ENCODE measurements at places on chromosomes 4 and X.

- peak; percentile 44 for DNase-seq
Observed at GRCh38 chr4:121726642-121727268, 30.0 kb upstream of the ANXA5 start.

- DNase-seq, result no peak
Observed at GRCh38 chr4:188934320-188934962, 795.2 kb downstream of the TRIML1 start.

DNA sequence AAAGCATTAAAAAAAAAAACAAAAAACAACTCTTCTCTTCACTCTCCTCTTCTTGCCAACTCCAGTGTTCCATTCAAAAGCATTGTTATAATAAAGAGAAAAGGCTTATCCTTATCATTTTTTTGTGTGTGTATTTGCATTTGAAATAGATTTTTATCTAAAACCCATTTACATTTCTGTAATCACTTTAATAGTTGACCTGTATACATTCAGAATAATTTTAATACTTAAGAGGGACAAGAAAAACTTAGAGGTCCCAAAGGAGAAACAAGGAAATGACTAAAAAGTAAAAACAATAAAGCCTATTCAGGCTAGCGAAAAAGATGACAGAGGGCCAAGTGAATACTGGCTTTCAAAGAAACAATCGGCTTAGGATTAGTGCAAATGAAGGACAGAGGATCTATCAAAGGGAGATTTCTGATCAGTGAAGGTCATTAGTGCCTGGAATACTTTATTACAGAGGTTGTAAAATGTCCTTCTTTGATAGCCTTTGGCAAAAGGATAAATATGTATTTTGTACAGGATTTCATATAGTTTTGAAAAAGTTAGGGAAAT is 808.3 kb downstream of the RPA4 start:
- DNase-seq, result no peak

DNA sequence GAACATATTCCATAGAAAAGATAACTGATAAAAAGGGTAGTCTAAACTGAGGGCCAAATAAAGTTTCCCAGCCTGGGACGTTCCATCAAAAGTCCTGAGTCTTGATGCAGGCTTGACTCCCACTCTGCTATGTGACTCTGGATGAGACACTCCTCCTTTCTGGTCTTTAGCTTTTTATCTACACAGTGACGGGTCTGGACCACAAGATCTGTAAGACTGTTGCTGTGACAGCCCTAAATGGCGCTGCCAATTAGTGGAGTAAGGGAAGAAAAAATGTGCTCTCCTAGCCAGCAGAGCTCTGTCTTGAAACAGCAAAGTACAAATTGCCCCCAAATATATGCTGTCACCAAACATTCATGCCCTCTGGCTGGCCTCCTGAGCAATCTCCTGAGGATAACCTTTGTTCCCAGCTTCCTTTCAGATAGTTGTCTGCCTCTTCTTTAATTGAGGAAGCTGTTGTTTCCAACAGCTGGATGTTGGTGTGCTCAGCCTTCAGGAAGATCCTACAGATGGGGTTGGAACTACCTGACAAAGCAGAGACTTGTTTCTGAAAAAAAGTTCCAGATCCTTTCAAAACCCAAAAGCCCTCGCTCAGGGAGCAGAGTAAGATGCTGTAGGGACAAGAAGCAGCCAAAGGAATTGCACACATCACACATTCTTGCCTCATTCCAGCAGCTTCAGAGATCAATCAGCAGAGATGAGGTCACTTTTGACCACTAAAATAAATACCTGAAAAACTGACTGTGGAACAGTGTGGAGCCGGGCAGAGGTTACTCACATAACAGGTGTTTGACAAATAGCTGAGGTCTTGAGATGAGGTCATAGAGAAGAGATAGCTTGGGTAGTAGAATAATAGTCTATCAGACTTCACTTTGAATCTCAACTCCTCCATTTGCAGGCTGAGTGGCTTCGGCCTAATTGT is 383.4 kb upstream of the FGF13 start:
- no peak for DNase-seq

- DNase-seq, result peak; percentile 63
Observed at GRCh38 chr4:87465739-87466366, 43.5 kb downstream of the NUDT9 start.

DNA sequence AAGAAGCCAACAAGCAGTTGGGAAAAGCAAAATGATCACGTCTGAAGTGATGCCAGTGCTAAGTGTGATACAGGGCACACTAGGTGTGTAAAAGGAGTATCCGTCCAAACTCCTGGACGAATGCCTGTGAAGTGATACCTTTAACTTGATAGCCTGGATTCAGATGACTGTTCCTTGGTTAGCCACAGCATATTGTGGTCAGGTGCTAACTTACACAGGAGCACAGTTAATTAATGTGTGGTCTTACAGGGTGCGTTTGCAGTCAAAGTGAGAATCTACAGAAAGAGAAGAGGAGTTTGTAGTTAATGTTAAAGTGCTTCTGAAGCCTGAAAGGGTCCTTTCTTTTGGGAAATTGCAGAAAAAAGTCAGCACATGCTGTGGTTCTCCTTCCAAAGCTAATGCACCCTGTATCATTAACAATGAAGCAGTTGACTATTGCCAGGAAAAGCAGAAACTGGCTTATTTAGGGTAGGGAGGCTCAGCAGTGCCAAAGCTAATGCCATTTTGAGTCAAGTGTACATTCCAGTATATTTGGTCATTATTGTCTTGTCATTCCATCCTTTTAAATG is 61.1 kb downstream of the DCLK2 start:
- no peak for DNase-seq

- no peak for DNase-seq
Observed at GRCh38 chr4:15213302-15213970, 211.2 kb downstream of the CPEB2 start.

GRCh38 chrX:72641611-72642010 is 69.0 kb upstream of the HDAC8 start:
- no peak for DNase-seq

GRCh38 chr4:143961075-143961474 is 55.7 kb upstream of the GYPE start:
- no peak for DNase-seq

DNA sequence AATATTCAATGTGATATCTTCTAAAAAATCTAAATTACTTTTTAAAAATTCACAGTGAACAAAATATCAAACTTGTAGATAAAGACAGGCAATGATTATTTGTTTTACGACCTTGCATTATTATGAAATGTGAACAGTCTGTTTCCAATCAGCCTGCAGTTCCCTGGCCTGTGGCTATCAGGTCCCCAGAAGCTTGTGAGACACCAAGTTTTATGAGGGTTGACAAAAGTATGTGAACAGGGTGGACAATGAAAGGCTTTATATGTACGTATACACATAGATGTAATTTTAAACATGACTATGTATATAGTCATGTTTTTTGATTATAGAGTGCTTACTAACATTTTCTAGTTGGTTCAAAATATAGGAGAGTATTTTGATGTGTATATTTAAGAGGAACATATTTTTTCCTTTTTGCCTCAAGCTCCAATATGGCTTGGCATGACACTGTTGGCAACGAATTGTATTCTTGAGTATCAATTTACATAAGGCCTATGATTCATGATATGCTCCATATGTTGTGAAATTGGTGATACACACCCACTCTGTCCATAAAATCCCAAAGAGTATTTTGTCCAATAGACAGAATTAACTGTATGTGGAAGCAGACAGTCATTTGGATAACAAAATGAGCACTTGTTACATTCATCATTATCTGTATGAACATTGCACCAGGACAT is 55.7 kb downstream of the BTC start:
- DNase-seq, result no peak

- no peak for DNase-seq
Observed at GRCh38 chr4:105805501-105806120, 89.7 kb upstream of the NPNT start.

DNA sequence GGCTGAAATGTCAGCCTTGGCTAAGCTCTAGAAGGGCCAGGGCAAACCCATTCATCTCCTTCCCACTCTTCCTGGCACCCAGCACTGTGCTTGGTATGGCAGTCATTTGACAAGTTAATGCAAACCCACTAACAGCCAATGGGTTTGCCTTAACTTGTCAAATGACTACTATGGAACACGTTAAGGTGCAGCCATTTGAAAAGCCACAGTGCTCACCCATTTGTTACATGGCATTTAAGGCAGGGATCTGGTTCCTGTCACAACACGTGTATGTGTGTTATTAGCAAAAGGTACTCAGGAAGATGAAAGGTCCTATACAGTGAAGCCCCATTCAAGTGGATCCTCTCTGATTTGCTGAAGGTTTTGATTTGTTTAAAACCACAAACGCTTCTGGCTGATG is 7.2 kb downstream of the CRMP1 start:
- no peak for DNase-seq

DNA sequence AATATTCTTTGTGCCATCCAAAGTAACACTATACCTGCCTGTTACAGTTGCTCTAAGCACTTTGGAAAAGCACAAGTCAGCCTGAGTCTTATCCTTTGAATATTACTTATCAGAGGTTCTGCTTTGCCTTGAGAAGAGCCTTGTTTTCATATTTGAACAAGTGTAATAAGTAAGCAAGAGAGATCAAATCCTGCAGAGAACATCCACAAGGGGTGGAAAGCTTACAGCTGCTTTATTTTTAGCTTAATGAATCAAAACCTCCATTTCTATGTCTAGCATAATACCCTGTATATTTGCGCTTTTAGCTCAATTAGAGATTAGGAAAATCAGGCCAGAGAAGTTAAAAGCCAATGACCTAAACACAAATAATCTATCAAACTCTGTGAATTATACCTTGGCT is 139.8 kb downstream of the CDS1 start:
- DNase-seq, result no peak

- no peak for DNase-seq
Observed at GRCh38 chrX:40449956-40450706, 130.6 kb upstream of the ATP6AP2 start.

DNA sequence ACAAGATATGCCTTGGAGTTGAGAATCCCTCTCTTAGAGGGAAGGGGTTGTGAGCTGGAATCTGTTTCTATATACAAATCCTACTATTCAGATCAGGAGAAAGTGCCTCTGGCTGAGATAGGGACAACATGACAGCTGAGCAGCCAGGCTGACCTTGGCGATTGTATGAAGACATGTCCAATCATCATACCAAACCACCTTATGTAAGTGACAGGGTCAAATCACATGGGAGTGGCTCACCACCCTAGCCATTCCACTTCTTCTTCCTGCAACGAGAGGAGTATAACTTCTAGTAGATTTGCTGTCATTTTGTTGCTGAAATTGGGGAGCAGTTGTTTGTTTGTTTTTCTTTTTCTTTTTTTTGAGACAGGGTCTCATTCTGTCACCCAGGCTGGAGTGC is 48.3 kb upstream of the TMEM150C start:
- no peak for DNase-seq

GRCh38 chrX:43564953-43565352 is 91.1 kb upstream of the MAOA start:
- no peak for DNase-seq

GRCh38 chr4:19722404-19722803 is 529.3 kb upstream of the SLIT2 start:
- no peak for DNase-seq

- DNase-seq, result no peak
Observed at GRCh38 chr4:815464-816146, 10.3 kb downstream of the CPLX1 start.

- DNase-seq, result peak; percentile 23
Observed at GRCh38 chr4:166165829-166166420, 292.9 kb downstream of the TLL1 start.

- DNase-seq, result no peak
Observed at GRCh38 chr4:77220828-77221613, 64.0 kb downstream of the CCNG2 start.

DNA sequence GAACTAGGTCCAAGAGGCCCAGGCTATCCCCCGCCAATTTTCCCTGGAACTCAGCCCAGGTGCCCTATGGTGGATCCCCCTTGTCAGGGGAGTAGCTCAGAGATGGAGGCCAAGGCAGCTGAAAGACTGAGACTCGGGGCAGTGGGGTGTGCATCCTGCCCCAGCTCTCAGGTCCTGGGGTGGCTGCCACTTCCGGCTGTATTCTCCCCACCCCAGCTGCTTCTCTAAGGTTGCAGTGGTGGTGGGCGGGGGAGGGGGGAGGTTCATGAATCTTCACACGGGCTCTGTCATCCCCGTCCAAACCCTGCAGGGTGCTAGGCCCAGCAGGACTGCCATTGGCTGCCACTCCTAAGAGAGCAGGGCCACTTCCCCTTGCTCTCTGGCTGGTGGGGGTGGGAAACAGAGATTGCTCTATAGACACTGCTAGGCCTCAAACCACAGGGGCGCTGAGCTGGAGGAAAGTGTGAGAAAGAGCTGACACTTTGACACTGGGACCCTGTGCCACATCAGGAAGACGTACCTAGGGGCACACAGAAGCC is 1.5 kb downstream of the SASH3 start:
- DNase-seq, result no peak

- DNase-seq, result no peak
Observed at GRCh38 chr4:140930557-140930956, 174.4 kb upstream of the TBC1D9 start.

GRCh38 chrX:104280609-104281008 is 25.9 kb upstream of the ESX1 start:
- DNase-seq, result no peak

- DNase-seq, result peak; percentile 9
Observed at GRCh38 chrX:45022150-45022549, 149.2 kb downstream of the KDM6A start.

- no peak for DNase-seq
Observed at GRCh38 chr4:80133240-80133783, 60.3 kb upstream of the ANTXR2 start.

DNA sequence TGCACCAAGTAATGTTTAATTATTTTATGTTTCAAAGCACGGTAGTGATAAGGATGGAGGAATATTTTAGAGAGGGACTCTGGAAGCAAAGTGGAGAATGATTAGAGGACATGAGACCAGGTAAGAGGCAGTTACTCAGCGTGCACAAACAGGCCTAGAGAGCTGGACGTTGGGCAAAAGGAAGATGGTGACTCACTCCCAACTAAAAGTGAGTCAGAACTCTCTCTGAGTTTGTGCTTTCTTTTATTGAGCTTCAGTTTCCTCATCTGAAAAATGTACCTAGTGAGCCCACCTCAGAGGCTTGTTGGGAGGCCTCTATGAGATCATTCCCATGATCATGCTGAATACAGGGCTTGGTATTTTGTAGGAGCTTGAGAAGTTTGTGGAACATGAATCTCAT is 1.6 kb upstream of the ZC4H2 start:
- DNase-seq, result no peak

DNA sequence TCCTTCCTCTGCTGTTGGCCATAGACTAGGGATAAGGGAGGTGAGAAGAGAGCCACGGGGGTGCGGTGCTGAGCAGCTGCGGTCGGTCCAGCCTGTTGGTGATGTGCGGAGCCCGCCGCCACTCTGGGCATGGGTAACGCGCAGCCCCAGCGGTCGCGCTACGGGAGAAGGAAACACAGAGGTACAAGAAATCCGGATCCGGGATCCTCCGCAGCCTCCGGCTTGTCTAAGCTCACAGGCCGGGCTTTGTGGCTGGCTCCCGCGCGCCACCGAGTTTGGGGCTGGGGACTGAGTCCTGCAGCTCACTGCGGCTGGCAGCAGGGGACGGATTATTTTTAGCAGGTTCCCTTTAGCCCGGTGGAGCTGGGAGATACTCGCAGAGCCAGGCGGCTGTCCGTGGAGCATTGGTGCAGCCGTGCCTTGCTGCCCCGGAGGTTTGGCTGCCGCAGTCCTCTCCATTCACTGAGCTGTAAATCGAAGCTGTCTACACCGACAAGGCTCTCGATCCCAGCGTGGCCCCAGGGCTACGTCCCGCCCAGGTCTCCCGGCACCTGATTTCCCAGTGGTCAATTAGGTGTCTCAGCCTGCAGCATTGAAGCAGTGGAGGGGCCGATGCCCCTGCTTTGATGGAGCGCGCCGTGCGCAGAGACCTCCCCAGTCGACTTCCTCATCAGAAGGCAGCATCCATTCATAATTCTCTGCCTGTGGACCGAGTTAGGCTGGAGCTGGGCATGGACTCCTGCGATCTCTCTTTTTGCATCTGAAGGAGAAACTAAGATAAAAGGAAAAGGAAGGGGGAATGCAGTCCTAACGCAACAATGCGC is 81.9 kb upstream of the SCML1 start:
- no peak for DNase-seq
